ENCODE measurements at places on chromosomes 2 and 18.

DNA sequence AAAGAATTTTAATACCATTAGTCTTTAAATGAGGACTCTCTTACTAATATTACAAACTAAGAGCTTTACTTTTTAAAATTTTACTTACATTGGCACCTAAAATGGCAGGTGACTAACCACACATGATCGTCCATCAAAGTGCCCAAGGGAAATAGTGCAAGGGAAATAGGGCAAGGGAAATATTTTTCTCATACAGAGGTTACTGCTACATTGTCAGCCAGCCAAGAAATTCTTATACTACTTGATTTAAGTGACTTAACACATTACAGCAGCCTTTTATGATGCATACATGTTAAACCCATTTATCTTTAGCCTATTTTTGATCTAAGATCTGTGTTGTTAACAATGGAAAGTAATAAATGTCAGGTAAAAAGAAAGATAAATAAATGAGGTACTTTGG, 587.2 kb upstream of the PKDCC start:
- DNase-seq: no peak

- DNase-seq: no peak
Observed at GRCh38 chr2:231924889-231925275, 1.3 kb downstream of the NPPC start.

- DNase-seq: no peak
Observed at GRCh38 chr2:204228169-204228886, 291.8 kb downstream of the ICOS start.

GRCh38 chr2:167212014-167212648, 323.9 kb downstream of the XIRP2 start:
- DNase-seq: no peak

GRCh38 chr2:216803791-216804190, 56.1 kb downstream of the TNP1 start:
- DNase-seq: no peak

- DNase-seq: no peak
Observed at GRCh38 chr2:159125858-159126257, 157.4 kb downstream of the TANC1 start.

DNA sequence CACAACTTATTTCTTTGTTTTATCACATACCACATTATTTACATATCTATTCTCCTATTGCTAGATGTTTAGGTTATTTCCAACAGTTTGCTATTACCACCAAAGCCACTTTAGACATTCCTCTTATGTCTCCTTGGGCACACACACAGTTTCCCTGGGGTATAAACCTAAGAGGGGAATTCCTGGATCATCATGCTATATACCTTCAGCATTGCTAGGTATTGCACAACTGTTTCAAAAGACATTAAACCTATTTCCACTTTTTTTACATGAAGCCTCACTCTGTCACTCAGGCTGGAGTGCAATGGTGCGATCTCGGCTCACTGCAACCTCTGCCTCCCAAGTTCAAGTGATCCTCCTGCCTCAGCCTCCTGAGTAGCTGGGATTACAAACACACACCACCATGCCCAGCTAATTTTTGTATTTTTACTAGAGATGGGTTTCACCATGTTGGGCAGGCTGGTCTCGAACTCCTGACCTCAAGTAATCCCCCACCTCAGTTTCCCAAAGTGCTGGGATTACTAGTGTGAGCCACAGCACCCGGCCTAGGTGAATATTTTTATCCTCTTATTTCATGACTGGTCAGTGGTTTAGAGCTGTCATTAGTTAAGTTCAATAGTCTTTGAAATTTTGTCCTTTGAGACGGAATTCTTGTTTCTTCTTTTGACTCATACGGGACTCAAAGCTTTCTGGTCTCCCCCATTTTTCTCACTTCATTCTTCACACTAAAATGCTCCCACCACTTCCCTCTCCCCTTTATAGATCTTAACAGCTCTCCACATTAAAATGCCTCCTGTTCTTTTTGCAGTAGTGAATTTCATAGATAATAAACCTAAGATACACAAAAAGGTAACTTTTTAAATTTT, 30.3 kb downstream of the SULT1C4 start:
- DNase-seq: no peak

DNA sequence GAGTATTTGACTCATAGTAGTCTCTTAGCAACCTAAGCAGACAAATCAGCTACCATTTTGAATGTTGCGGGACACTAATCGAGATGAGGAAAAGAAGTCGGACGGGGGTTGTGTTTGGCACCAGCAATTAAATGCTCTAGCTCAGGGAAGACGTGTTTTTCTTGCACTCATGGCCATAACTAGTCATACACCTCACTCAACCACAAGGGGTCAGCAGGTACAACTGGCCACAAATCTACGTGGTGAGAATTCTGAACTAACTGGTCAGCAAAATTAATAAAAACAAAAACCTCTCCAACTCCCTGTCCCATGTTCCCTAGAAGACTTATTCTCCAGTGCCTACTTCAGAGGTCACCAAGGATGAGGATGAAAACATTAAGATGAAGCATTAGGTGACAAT, 1467.8 kb downstream of the DPP10 start:
- no peak for DNase-seq

- no peak for DNase-seq
Observed at GRCh38 chr2:31475692-31476091, 61.1 kb upstream of the XDH start.

DNA sequence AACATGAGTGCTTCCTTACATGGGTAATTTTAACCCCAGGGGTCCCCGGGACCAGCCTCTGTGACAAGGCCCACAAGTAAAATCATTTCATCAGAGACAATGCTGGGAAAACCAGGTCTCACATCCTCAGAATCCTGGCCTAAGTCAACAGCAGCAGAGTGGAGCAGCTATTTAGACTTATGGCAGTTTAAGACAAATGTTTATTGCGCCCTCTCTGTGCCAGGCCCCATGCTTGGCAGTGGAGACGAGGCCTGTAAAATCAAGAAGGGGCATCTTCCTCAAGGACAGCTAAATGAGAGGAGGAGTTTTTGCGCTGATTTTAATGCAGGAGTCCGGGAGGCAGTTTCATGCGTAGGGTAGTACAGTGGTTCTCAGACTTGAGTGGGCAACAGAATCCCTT, 56.0 kb upstream of the ACAA2 start:
- DNase-seq: no peak

- DNase-seq: no peak
Observed at GRCh38 chr2:163656622-163657280, 79.1 kb downstream of the FIGN start.

DNA sequence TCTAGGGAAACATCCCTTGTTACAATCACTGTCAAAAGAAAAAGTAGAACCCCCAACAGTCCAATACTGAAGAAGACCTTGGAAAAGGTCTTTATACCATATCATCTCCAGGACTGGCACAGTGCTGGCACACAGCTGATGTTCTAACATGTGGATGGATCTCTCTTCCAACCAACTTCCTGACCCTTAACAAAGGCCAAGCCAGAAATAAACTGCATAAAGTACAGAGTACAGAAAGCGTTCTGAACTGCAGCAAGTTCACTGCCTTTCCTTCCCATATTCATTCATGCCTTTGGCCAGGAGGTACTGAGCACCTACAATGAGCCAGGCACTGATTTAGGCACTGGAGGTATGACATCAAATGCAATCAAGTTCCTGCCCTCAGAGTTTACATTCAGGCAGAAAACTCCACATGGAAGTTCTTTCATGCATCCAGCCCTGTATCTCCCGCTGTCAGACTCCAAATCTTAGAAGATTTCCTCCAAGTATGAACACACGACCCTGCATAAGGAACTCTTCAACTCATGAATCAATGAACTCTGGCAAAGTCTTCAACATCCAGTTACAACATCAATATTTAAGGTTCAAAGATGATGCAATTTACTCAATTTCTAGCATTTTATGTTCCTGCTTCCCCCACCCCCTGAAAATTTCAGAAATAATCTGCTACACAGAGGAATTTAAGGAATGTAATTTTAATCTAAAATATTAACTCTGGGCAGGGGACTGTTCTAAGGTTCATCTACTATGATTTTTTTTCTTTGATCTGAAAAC, 33.8 kb downstream of the ACVR1 start:
- DNase-seq: no peak

- DNase-seq: no peak
Observed at GRCh38 chr2:133489641-133490410, 78.4 kb downstream of the NCKAP5 start.

GRCh38 chr2:47097563-47097962, 57.5 kb downstream of the STPG4 start:
- no peak for DNase-seq

- no peak for DNase-seq
Observed at GRCh38 chr2:223647258-223647952, 45.2 kb upstream of the SCG2 start.
